ENCODE measurements at places on chromosomes 3 and 15. TPM values are rescaled to one million over a fixed set of nuclear protein-coding genes. Genes with fewer than 3 reads are reported as not detected.

GRCh38 chr3:38782148-38782547 is 33.9 kb downstream of the SCN10A start:
- no peak for DNase-seq

Gene PDIA5
- 20.0 TPM for total RNA-seq

DNA sequence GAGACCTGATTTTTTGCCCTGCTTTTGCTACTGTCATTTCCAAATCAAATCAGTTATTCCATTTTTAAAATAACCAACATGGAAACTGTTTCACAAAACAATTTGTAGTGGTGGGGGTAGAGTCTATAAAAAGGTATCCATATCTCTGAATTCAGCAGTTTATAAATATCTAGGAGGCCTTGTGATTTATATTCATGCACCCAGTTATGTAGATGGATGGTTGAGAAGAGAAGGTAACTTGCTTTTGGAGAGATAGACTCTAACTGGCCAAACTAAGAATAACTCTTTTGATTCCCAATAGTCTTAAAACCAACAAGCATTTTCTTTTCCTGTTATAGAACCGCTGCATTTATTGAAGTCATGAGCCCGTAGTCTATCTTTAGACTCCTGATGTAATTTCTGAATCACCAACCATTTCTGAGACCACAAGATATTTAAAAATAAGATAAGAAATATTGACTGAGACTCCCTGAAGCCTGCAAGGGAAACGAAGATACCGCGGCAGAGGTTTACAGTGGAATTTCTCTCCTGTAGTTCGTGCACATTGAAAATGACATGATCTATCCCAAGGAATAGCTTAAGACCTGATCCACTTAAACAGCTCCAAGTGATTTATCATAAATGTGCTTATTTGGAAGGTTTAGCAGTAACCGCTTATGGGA is 68.5 kb downstream of the SAMMSON start:
- no peak for DNase-seq

Gene TRPM1
- total RNA-seq: not detected

DNA sequence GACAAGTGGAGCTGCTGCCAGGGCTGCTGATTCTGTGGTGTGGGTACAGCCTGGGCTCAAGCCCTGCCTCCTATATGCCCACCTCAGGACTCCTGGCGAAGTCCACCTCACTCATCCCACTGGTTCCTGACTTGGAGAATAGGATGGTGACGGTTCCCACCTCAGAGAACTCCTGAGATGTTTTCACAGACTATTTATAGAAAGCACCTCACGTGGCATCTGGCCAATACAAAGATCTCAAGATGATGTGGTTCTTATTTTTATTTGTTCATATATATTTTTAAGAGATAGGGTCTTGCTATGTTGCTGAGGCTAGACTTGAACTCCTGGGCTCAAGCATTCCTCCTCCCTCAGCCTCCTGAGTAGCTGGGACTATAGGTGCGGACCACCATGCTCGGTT is 236.9 kb upstream of the BHLHE40 start:
- no peak for DNase-seq
